ENCODE measurements at places on chromosomes 16 and 17.

DNA sequence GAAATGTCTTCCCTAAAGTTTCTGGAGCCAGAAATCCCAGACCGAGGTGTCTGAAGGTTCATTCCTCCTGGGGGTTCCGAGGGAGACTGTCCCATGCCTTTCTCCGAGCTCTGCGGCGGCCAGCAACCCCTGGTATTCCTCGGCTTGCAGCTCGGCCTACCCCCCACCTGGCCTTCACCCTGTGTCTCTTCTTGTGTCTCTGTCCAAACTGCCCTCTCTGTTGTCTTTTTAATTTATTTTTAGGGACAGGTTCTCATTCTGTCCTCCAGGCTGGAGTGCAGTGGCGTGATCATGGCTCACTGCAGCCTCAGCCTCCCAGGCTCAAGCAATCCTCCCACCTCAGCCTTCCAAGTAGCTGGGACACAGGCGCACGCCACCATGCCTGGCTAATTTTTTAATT, 211.7 kb downstream of the SEC14L1 start:
- DNase-seq, result no peak

DNA sequence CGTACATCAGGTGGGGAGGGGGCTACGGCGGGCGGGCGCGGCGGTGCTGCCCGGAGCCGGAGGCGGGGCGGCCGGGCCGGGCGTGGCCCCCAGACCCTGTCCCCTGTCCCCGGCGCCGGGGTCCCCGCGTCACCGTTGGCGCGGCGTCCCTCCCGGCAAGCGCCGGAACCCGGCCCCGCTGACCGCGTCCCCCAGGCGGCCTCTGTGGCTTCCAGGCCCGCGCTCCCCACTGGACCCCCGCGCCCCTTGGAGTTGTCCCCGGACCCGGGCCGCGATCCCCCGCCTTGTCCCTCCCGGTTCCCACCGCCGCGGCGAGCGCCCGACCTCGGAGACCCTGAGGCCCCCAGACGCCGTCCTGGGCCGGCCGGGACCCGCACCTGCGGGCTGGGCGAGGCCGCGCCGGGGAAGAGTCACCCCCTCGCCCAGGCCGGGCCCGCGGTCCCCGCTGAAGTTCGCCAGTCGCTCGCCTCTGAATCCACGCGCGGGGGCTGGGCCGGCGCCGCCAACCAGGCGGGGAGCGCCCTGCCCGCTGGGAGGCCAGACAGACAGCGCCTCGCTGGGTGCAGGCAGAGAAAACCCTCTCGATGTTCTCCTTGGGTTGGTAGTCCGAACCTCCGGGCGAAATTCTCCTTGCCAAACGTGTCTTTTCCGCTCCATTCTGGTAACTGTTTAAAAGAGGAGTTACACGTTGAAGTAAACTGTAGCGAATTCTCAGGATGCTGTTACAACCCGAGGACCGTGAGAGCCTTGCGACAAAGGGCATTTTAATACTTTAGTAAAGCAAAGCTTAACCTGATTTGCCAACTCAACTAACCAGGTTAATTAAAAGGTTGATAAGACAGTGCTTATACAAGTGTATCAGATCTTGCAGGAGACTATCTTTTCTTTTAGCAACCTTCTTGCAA, 761 bp downstream of the GAN start:
- no peak for DNase-seq

GRCh38 chr16:48124266-48124665, 31.5 kb downstream of the ABCC12 start:
- no peak for DNase-seq

DNA sequence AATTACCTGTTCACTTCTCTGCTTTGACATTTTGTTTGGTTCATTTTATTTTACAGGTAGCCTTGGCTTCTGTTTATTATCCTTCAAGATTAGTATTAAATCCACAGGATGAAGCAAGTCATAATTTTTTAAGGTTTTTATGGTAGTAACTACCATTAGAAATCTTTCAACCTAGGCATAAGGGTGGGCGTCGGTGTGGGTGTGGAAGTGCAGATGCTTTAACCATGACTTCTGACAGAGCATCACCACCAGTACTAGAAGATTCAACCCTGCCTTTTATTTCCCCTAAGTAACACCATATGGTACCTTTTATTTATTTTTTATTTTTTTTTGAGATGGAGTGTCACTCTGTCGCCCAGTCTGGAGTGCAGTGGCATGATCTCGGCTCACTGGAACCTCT, 22.7 kb downstream of the AP2B1 start:
- DNase-seq, result no peak

DNA sequence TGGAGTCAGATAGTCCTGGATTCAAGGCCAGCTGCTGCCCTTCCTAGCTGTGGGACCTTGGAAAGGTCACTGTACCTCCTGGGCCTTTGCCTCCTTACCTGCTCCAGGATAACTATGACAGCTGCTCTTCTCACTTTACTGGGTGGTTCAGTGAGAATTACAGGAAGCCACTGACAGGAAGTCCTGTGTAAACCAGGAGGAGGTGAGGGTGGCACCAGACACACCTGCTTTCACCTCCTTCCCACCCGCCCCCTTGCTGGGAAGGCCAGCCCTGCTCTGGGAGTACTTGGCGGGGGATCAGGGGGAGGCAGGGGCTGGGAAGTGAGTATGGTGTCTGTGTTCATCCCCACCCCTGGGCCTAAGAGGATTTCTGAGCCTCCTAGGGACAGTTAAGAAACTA, 42.6 kb downstream of the CPNE2 start:
- peak; percentile 65 for DNase-seq

- no peak for DNase-seq
These were observed 27.1 kb downstream of the USP31 start for GRCh38 chr16:23122144-23122543.

All from Jurkat, Clone E6-1 (cell line).